ENCODE measurements at places on chromosomes 2 and 18. TPM values are rescaled to one million over a fixed set of nuclear protein-coding genes. Genes with fewer than 3 reads are reported as not detected.

Gene MC4R
- not detected for total RNA-seq

Gene CCDC141
- 27.0 TPM for total RNA-seq

GRCh38 chr2:156322686-156323231, 9.8 kb downstream of the NR4A2 start:
- H3K36me3 ChIP-seq = peaks cover 13% of the 10 kb centered on the region
- H3K27ac ChIP-seq = peak overlapping the region; percentile 35
- peaks cover 40% of the 10 kb centered on the region for H3K4me1 ChIP-seq
- DNase-seq = no peak

GRCh38 chr18:65423776-65424175, 327.0 kb upstream of the CDH7 start:
- H3K27me3 ChIP-seq = no peaks in the 10 kb centered on the region
- no peak overlapping the region for H3K27ac ChIP-seq
- no peak for DNase-seq
- no peak overlapping the region for H3K4me3 ChIP-seq

DNA sequence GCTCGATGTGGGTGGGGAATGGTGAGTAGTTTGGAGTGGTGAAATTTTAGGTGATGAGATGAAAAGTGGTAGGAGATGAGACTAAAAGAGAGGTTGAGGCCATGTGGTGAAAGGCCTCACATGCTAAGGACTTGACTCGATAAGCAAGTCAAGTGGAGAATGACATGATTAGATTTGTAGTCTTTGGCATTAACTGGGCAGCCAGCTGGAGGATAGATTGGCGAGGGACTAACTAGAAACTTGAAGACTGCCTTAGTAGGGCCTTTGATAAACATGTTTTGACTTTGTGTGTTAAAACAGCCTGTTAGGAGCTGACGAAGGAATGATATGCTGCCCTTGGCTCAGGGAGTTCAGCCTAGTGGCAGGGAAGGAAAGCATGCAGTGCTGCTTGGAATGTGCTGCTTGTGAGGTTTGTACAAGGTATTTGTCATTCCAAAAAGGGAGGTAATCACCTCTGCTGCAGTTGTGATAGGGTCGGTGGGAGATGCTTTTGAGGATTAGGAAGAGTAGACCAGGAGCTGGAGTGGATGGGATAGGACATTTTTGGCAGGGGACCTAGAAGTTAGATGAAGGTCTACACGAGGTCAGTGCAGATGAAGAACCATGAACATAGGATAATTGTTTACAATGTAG, 22.0 kb downstream of the PHLPP1 start:
- no peaks in the 10 kb centered on the region for H3K27me3 ChIP-seq
- no peak overlapping the region for H3K27ac ChIP-seq
- peaks cover 4% of the 10 kb centered on the region for H3K36me3 ChIP-seq
- no peaks in the 10 kb centered on the region for H3K4me1 ChIP-seq

Gene NPPC
- not detected for total RNA-seq

- no peak for DNase-seq
- H3K27me3 ChIP-seq = no peaks in the 10 kb centered on the region
- no peak overlapping the region for H3K4me3 ChIP-seq
- no peaks in the 10 kb centered on the region for H3K36me3 ChIP-seq
Measured at GRCh38 chr2:120237491-120237902, 14.3 kb upstream of the TMEM185B start.

DNA sequence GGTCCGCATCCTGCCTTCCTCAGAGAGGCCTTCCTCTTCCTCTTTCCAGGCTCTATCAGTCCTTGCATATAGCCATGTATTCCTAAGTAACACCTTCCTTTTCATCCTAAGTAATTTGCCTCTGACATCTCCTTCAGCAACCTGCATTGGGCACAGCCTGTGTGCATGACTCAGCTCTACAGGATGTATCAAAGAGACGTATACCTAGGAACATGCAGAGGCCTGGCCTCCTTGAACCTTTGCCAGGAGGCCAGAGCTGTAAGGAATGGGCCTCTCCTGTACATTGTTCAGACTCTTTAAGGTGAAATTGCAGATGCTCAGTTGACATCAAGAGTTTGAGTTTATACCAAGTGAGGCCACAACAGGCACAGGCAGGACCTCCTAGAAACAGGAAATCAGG, 76.0 kb upstream of the CELF4 start:
- H3K36me3 ChIP-seq = no peaks in the 10 kb centered on the region
- DNase-seq = no peak
- H3K4me3 ChIP-seq = no peak overlapping the region

DNA sequence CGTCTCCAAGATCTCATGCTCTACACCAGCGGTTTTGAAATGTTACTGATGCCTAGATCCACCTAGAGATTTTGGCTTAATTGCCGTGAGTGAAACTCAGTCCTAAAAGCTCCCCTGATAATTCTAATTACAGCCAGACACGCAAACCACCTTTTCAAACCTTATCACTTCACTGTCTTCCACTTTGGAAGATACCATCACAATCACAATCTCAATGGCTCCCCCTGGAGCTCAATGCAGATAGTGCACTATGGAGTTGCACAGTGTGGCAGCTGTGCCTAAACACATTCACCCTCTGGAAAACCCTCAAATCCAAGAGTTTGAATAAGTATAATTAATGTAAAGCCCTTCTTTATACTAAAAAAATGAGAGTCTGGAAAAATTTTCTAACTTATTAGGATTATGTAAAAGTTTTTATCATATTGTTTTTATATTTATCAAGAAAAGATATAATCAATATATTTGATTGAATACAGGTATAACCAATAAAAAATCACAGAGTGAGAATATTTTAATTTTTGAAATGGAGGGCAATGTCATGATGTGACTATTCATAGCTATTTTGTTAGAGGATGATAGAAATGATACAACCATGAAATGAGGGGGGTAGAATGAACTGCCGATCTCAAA, 102.9 kb upstream of the SLC8A1 start:
- no peak overlapping the region for H3K4me3 ChIP-seq
- no peak for DNase-seq
- no peaks in the 10 kb centered on the region for H3K27me3 ChIP-seq

GRCh38 chr2:216222650-216223352, 113.7 kb downstream of the XRCC5 start:
- no peak overlapping the region for H3K4me3 ChIP-seq
- H3K27me3 ChIP-seq = no peaks in the 10 kb centered on the region
- no peak for DNase-seq
- H3K4me1 ChIP-seq = peaks cover 19% of the 10 kb centered on the region
- H3K27ac ChIP-seq = no peak overlapping the region

DNA sequence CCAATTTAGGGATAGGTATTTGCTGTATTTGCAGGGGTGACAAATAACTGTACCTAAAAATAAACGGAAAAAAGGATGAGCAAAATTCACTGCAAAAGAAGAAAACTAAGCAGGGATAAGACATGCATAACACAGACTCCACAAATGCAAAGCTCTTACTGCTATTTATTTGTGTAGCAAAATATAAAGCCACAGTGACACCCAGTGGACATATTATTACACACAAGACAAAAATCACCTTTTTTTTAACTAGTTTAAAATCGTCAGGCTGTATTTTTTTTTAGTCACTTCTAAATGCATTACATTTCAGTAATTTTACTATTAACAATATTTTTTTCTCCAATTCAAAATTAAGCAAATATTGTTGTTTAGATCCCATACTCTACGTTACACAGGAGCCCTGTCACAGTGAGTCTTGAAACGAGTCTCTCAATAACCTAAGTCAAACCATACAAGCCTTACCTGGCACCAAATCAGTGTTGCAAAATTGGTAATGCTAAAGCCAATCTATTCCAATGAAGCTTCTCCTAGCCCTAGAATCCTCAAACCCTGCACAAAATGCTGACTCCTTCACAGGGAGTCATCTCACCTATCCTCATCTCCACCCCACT, 23.7 kb downstream of the METTL4 start:
- H3K27me3 ChIP-seq = no peaks in the 10 kb centered on the region
- H3K27ac ChIP-seq = no peak overlapping the region
- no peak overlapping the region for H3K4me3 ChIP-seq

DNA sequence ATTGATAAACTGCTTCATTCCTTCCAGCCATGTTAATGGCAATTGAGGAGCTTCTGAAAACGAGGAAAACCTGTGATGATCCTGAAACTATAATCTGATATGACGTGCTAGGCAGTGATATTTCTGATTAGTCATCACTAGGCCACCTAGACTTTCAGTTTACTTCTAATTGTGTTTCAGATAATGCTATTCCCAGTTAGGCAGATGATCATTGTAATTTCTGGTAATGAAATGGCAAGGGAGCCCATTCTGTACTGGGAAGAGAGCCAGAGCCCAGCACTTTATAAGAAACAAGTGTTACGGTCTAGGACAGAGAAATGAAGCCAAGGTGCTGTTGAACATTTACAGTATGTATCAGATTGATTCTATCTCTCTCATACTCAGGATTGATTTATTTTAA, 106.2 kb downstream of the CPO start:
- H3K27ac ChIP-seq = no peak overlapping the region
- no peak overlapping the region for H3K4me3 ChIP-seq
- no peak for DNase-seq
- H3K4me1 ChIP-seq = peaks cover 7% of the 10 kb centered on the region
- H3K27me3 ChIP-seq = peaks cover under 1% of the 10 kb centered on the region

- DNase-seq = no peak
- H3K4me3 ChIP-seq = no peak overlapping the region
- no peaks in the 10 kb centered on the region for H3K36me3 ChIP-seq
- no peaks in the 10 kb centered on the region for H3K4me1 ChIP-seq
- H3K27ac ChIP-seq = no peak overlapping the region
Measured at GRCh38 chr18:24954341-24954740, 397.6 kb downstream of the ZNF521 start.

DNA sequence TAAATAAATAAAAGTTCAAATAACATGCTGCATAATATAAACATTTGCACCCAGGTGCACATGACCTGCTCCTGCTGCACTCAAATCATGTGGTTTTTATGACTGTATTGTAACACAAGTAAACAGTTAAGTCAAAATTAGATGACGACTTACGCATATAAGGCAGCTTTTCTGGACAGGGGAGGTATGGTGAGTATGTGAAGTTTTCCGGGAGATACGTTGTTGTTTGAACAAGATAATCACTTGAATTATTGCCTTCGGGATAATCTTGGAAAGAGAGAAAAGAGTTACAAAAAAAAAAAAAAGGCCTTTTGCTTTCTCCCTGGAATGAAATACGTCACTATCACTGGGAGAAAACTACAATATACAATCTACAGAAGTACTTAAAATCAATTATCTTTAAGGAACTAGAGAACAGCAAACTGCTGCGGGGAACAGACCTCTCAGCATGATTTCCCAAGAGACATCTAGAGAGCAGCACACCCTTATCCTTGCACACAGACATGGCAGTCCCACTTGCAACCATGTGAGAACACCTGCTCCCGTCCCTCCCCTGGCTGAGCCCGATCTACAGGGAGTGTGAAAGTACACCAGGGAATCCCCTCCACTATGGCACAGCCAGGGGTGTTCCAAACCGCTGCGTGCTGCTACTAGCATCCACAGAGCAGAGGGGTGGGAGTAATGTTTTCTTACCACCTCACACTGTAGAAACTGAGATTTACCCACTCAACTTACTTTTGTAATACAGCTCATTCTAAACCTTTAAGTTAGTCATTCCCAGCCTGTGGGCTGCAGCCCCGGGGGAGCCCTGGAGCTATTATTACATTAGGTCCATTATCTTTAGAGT, 26.3 kb downstream of the B4GALT6 start:
- H3K4me3 ChIP-seq = no peak overlapping the region
- H3K36me3 ChIP-seq = no peaks in the 10 kb centered on the region
- H3K27ac ChIP-seq = no peak overlapping the region
- DNase-seq = no peak

DNA sequence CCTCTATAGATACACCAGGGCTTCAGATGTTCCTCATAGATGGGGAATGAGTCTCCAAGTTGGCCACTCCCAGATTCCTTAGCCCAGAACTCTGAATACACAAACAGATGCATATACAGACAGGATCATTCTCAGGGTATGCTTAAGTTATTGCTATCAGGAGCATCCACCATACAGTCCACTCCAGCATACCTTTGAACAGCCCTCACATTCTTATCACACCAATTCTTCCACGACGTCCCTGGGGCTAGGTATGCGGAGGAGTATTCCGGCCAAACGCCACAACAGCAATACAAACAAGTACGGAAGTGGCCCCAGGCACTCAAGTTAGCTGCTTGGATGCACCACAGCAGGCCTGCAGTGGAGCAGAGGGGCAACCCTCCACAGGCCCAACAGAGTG, 312.5 kb upstream of the CHAC2 start:
- H3K27ac ChIP-seq = no peak overlapping the region
- no peak overlapping the region for H3K4me3 ChIP-seq
- no peak for DNase-seq
- H3K4me1 ChIP-seq = no peaks in the 10 kb centered on the region

Gene IGFBP5
- not detected for total RNA-seq

- no peaks in the 10 kb centered on the region for H3K4me1 ChIP-seq
- no peaks in the 10 kb centered on the region for H3K27me3 ChIP-seq
Measured at GRCh38 chr2:211367711-211368110, 811.3 kb downstream of the CPS1 start.

DNA sequence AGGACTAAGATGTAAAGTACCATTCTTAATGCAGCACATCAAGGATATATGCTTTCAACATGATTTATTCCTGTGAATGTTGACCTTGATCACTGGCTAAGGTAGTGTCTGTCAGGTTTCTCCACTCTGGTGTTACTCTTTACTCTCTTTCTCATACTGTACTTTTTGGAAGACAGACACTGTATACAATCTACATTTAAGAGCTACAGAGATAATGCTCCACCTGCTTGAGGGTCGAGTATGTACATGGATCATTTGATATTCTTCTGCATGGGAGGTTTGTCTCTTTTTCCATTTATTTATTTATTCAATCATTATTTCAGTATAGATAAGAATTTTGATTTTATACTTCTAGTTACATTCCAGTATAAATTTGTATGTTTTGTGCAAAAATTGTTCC, 199.5 kb upstream of the RGPD4 start:
- no peak overlapping the region for H3K27ac ChIP-seq
- H3K27me3 ChIP-seq = no peaks in the 10 kb centered on the region
- H3K4me3 ChIP-seq = no peak overlapping the region
- peaks cover 5% of the 10 kb centered on the region for H3K36me3 ChIP-seq

Gene LYPD1
- not detected for total RNA-seq

DNA sequence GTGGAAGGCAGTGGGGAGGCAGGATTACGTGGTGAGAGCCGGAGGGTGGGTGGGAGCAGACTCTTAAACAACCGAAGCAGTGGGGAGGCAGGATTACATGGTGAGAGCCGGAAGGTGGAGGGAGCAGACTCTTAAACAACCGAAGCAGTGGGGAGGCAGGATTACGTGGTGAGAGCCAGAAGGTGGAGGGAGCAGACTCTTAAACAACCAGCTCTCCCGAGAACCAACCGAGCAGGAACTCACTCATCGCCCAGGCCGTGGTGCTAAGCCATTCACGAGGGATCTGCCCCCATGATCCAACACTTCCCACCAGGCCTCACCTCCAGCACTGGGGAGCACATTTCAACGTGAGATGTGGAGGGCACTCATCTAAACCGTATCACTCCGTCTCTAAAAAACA, 87.7 kb downstream of the RTP5 start:
- H3K27ac ChIP-seq = no peak overlapping the region
- DNase-seq = no peak
- no peaks in the 10 kb centered on the region for H3K27me3 ChIP-seq
- peaks cover 15% of the 10 kb centered on the region for H3K36me3 ChIP-seq
- no peak overlapping the region for H3K4me3 ChIP-seq
- peaks cover 11% of the 10 kb centered on the region for H3K4me1 ChIP-seq

Data from naive thymus-derived CD8-positive, alpha-beta T cell (primary cell).